ENCODE measurements at places on chromosomes 1 and 21.

DNA sequence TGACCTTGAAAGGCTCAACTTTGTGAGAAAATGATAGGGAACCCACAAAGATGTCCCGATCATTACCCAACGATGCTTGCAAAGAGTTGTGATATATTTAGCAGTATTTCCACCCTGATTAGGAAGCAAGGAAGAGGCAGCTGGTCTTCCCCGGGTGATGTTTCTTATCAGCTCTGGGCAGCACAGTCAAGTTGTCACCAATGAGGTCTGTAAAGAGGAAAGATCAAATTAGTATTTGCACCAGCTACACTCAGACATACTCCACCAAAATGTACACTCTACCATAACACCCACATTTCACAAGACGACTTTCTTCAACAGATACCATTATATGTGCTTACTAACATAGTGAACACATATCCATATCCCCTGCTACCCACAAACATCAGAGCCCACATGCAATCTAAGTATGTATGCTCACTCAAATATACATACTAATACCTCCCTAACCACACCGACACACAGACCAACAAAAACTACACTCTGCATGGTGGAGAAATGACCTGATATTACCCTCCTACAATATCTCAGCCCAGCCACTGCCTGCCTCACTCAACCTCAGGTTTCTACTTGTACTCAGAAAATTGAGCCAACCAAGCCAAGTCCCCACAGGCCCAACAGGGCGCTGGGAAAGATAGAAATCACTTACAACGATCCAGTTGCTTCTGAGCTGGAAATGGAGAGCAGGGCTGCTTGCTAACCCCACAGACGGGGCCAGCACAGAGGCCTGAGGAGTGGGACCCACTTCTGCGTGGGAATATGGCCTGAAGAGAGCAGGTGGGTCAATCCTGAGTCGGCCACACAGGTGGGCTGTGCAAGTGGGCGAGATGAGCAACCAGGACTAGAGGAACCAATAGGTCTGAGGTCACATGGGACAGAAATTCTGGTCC lies 4.6 kb upstream of the BTG2 start:
- no peak for DNase-seq

GRCh38 chr1:109807822-109808680 lies 44.3 kb upstream of the EPS8L3 start:
- DNase-seq, result no peak

DNA sequence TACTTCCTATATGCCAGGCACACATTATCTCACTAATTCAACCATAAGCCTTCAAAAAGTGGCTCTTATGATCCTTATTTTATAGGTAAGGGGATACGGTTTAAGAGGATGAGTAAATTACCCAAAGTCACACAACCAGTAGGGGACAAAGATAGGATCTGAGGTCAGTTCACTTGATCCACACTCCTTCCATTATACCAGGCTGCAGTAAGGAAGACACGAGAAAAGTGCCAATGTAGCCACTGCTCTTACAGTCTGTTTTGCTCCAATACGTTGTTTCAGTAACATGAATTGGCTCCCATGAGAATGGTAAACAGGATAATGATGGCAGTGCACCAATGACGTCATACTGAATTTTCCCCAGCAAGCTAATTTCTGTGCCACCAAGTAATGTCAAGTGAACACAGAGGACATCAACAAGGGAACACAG lies 15.4 kb upstream of the GUCA2A start:
- no peak for DNase-seq

DNA sequence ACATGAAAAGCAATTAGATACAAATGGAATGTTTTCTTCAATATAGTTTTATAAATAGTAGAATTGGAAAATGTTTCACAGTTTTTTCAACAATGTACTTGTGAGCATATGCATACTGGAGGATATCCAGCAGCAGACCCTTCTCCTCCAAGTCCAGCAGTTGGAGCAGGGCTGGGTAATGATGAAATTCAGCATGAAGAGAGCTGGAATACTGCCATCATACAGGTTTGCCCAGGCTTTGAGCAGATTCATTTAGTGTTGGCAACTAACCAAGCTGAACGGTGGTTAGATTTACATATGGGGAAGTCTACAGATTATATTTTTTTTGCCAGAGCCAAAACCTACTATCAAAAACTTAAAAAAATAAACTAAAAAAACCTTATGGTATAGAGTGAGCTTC lies 38.3 kb downstream of the WDR3 start:
- no peak for DNase-seq

GRCh38 chr1:201506557-201507359 lies at the start of gene CSRP1:
CSRP1 (minus strand) TSS chr1:201507123; CDS start chr1:201496303, 10,820 bp downstream.
- DNase-seq, result peak; percentile 66
